IMR-90 (cell line): ENCODE measurements at places on chromosomes 5 and 9. TPM values are rescaled to one million over a fixed set of nuclear protein-coding genes. Genes with fewer than 3 reads are reported as not detected.

GRCh38 chr5:149322518-149322917 lies 22.8 kb upstream of the GRPEL2 start:
- H3K27me3 ChIP-seq = no peaks in the 10 kb centered on the region
- peaks cover 11% of the 10 kb centered on the region for H3K4me1 ChIP-seq
- no peak for DNase-seq
- H3K27ac ChIP-seq = no peak overlapping the region
- no peaks in the 10 kb centered on the region for H3K36me3 ChIP-seq

DNA sequence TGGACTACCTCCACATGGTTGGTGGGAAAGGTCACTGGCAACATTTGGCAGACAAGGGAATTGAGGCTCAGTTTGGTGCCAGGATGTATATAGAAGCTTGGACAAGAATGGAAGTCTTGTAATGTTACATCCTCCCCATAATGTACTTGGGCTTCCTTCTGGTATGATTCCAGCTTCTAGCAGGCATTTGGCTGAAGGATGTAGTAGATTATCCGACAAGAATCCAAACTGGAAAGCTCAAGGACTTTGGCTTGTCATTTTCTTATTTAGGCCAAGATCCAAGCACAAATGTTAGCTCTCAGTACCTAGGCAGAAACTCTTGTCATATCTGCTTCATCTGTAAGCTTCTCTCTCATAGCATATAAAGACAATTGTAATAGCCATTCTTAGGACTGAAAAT lies 209.1 kb downstream of the MAPKAP1 start:
- H3K4me3 ChIP-seq = no peak overlapping the region
- H3K36me3 ChIP-seq = no peaks in the 10 kb centered on the region
- peaks cover 8% of the 10 kb centered on the region for H3K4me1 ChIP-seq
- DNase-seq = no peak
- H3K27me3 ChIP-seq = no peaks in the 10 kb centered on the region

CCL27 gene
- total RNA-seq = 0.18 TPM in 1 of 2 replicates, not detected in the other

GRCh38 chr5:153463806-153464205 lies 26.7 kb upstream of the GRIA1 start:
- H3K4me1 ChIP-seq = no peaks in the 10 kb centered on the region
- H3K27ac ChIP-seq = no peak overlapping the region
- H3K4me3 ChIP-seq = no peak overlapping the region
- peak; percentile 68 for DNase-seq
- no peaks in the 10 kb centered on the region for H3K27me3 ChIP-seq
- no peaks in the 10 kb centered on the region for H3K36me3 ChIP-seq

DNA sequence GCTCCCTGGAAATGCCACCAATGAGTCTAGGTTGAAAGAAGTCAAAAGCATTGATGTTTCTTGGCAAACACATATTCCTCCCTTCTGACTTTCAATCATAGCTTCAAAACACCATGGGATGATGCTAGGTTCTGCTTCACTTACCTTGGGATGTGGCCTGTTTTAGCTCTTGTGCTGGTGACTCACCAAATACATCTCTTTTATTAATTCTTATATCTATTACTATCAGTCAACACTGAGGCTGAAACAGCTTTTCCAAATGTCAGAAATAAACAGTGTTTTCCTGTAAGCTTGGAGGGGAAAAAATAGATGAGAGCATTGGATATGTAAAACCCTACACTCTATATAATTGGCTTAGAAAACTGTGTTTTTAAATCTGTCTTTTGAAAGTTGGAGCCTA lies 245.4 kb upstream of the NREP start:
- H3K4me3 ChIP-seq = no peak overlapping the region
- no peak overlapping the region for H3K27ac ChIP-seq

LCN6 gene
- total RNA-seq = not detected in 2 replicates

GRCh38 chr5:36694351-36694750 lies 87.9 kb downstream of the SLC1A3 start:
- H3K36me3 ChIP-seq = no peaks in the 10 kb centered on the region
- H3K27me3 ChIP-seq = peaks cover 5% of the 10 kb centered on the region
- no peak overlapping the region for H3K4me3 ChIP-seq
- peak; percentile 8 for DNase-seq

GRCh38 chr9:88920645-88921044 lies 70.6 kb upstream of the S1PR3 start:
- H3K36me3 ChIP-seq = no peaks in the 10 kb centered on the region
- peaks cover 9% of the 10 kb centered on the region; the same call in 1 of the 2 replicates for H3K27me3 ChIP-seq
- H3K27ac ChIP-seq = no peak overlapping the region

DNA sequence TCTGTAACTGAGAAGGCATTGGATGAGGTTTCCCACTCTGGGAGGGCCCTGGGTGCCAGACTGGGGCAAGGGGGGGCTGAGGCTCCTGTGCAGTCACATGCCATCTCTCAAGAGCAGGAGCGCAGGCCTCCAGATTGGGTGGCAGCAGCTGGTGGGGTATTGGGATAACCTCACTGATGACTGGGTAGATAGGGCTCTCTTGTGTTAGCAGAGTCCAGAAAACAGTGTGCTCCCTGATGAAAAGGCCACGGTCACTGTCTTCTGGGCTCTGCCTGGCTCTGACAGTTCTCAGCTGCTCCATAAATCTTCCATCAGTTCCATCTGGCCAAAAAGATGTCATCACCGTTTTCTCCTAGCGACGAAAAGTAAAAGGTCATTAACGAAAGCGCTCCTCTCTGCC lies 21.8 kb upstream of the NKX2-5 start:
- H3K4me1 ChIP-seq = no peaks in the 10 kb centered on the region
- H3K27me3 ChIP-seq = peaks cover 75% of the 10 kb centered on the region
- H3K4me3 ChIP-seq = no peak overlapping the region
- DNase-seq = no peak
- no peaks in the 10 kb centered on the region for H3K36me3 ChIP-seq

OR1Q1 gene
- not detected in 2 replicates for total RNA-seq

- no peak overlapping the region for H3K4me3 ChIP-seq
- H3K27me3 ChIP-seq = peaks cover 66% of the 10 kb centered on the region
- H3K4me1 ChIP-seq = peaks cover 3% of the 10 kb centered on the region; the same call in 1 of the 2 replicates
- no peak overlapping the region for H3K27ac ChIP-seq
These were observed 5.8 kb upstream of the NKD2 start for GRCh38 chr5:1002836-1003235.

DNA sequence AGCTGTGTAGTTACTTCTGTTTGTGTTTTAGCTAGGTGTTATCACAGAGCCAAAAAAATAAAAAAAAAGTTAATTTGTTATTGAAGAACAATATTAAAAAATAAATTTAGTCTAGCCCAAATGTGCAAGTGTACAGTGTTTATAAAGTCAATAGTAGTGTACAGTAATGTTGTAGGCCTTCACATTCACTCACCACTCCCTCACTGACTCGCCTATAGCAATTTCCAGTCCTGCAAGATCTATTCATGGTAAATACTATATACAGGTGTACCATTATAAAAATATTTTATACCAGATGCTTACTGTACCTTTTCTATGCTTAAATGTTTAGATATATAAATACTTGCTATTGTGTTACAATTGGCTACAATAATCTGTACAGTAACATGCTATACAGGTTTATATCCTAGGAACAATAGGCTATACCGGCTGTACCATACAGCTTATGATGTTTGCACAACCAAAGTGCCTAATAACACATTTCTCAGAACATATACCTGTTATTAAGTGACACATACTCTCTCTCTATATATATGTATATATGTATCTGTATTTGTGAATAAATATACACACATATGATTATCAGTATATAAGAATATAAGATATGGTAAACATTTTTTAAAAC lies 341.4 kb upstream of the EDIL3 start:
- no peak overlapping the region for H3K27ac ChIP-seq
